T-helper 2 cell (primary cell): ENCODE measurements at places on chromosomes 16 and 17.

- DNase-seq = no peak
Observed at GRCh38 chr17:33202021-33202420, 91.1 kb downstream of the ASIC2 start.

- no peak for DNase-seq
Observed at GRCh38 chr16:75916451-75916850, 190.2 kb upstream of the CPHXL start.

GRCh38 chr17:59107306-59107670 lies 608 bp upstream of the TRIM37 start:
- DNase-seq = no peak

- no peak for DNase-seq
Observed at GRCh38 chr17:77560381-77560780, 398.1 kb upstream of the TNRC6C start.

- no peak for DNase-seq
Observed at GRCh38 chr17:78957128-78957527, 22.6 kb downstream of the LGALS3BP start.

DNA sequence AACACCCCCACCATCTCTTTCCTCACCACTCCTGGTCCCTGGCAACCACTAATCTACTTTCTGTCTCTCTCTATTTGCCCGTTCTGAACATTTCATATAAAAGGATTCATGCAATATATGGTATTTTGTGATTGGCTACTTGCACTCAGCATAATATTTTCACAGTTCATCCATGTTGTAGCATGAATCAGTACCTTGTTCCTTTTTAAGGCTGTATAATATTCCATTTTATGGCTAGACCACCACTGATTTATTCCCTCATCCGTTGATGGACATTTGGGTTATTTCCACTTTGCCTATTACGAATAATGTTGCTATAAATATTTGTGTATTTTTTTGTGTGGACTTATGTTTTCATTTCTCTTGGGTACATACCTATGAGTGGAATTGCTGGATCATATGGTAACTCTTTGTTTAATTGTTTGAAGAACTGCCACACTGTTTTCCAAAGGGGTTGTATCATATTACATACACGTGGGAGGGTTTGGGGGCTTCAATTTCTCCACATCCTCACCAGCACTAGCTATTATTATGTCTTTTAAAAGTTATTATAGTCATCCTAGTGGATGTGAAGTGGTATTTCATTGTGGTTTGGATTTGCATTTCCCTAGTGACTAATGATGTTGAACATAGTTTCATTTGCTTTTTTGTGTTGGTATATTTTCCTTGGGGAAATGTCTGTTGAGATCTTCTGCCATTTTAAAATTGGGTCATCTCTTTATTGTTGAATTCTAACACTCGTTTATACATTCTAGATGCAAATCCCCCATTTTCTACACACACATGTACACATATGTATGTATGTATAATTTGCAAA lies 26.3 kb downstream of the SEC14L5 start:
- no peak for DNase-seq

DNA sequence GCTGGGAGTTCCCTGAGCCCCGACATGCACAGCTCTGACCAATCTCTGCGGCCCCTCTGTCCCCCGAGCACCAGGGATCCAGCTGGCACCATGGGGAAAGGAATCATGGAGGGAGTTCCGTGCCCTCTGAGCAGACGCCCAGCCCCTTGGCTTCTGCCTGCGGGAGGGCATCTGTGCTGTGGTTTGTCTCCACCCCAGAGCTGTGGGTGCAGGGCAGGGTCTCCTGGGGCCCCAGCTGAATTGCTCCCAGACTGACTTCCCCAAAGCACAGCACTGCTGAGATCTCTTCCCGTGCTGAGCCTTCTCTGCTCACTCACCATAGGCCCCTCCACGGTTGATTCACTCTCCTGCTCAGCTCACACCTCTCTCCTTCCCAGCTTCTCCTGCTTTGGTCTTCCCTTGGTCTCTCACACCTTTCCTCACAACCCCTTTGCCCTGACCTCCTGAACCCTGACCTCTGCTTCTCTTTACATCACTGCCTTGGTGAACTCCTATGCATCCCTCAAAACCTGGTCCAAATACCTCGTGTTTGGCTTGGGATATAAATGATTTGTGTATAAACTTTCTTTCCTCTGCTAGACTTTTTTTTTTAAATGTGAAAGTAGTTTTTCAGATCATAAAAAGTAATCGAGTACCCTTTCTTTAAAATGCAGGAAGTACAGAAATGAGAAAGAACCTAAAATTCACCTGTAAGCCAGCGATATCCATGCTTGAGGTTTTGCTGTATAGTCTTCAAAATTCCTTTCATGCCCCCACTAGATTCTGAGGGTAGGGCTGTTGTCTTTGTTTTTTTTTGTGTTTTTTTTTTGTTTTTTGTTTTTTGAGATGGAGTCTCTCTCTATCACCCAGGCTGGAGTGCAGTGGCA lies 265.3 kb downstream of the SEC14L1 start:
- DNase-seq = no peak

DNA sequence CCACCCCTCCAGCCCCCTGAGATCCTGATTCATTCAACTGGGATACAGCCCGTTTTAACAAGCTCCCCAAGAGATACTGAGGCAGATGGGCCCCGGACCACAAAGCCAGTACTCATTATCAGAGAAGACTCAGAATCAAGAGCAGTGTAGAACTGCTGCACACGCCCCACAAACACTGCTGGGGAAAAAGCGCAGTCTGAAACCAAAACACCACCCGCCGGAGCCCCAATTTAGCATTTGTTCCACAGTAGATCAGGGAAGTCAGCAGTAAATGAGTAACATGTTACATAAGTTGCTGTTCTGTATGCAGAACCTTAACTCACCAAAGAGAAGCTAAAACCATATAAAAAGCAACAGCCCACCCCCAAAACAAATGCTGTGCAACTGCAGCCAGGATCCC lies 123.6 kb downstream of the CDYL2 start:
- no peak for DNase-seq

- DNase-seq = no peak
Observed at GRCh38 chr16:23432176-23433128, 20.5 kb downstream of the COG7 start.

GRCh38 chr16:48525201-48526057 lies 84.6 kb downstream of the N4BP1 start:
- no peak for DNase-seq

DNA sequence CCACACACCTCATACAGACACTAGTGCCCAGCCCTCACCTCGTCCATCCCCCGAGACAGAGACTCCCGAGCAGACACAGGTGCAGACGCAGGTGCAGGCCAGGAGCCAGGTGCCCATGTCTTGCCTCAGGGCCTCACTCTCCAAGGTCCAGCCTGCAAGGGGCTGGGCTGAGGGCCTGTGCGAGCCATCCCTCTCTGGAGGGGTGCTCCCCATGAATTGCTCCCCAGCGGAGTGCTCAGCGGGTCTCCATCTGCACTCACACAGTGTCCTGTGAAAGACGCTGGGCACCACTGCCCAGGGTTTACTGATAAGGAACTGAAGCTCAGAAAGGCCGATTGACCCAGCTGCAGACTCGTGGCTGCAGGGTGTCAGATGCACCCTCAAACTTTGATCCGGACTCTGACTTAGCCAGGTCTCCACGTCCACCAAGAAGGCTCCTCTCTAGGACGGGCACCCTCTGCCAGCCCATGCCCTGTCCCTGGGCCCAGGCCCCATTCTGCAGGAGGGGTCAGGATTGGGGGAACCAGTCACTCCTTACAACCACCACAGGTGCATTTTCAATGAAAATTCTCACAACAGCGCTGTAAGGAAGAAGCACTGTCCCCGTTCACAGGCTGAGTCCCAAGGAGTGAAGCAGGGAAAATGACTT lies 16.9 kb downstream of the POLR3K start:
- no peak for DNase-seq

GRCh38 chr17:69523244-69523861 lies 108.9 kb downstream of the MAP2K6 start:
- DNase-seq = no peak

DNA sequence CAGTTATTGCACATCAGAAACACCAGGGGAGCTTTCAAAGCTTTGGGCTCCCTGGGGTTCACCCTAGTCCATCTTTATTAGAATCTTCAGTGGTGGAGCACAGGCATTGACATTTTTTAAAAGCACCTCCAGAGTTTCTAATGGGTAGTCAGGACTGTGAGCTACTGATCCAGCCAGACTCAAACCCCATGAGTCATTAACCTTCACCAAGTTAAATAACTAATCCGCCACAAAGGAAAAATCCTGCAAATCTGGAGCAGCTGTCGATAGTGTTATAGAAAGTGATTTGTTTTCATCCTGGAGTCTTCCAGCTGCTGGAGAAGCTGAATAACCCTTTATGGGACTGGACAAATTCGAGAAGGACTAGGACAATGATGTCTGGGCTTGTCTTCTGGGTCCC lies 93.2 kb upstream of the PIRT start:
- no peak for DNase-seq

DNA sequence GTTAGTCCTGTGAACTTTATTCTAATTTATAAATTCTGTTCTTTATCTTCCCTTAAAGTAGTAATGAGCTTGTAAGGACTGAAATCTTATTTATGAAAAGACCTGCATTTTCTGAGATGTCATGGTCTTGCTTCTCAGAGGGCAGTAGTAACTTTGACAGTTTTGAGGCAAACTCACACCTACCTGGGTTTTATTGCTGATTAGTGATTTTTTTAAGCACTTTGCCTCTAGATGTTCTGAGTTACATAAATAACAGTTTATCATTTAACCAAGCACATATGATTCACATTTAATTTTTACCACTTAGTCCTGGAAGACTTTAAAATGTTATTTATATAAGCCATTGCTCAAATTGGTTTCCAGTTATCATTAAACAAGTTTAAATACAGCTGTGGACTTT lies 10.7 kb downstream of the DUSP14 start:
- DNase-seq = no peak

GRCh38 chr17:42686520-42687128 lies 4.3 kb downstream of the CNTNAP1 start:
- DNase-seq = no peak

GRCh38 chr17:80957461-80957941 lies 34.1 kb upstream of the CHMP6 start:
- DNase-seq = no peak

- DNase-seq = no peak
Observed at GRCh38 chr17:63549289-63549945, 860 bp upstream of the DCAF7 start.

DNA sequence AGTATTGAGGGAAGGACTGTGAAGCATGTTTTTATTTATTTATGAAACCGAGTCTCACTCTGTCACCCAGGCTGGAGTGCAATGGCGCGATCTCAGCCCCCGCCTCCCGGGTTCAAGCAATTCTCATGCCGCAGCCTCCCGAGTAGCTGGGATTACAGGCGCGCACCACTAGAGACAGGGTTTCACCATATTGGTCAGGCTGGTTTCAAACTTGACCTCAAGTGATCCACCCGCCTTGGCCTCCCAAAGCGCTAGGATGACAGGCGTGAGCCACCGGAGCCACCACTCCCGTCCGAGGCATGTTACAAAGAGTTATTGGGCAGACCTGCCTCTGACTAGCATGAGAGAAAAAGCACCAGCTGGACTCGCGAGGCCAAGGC lies 3.1 kb downstream of the MRPL12 start:
- DNase-seq = no peak

GRCh38 chr17:67377488-67378453 lies 690 bp downstream of the PITPNC1 start:
- DNase-seq = peak; percentile 57

- no peak for DNase-seq
Observed at GRCh38 chr16:67149276-67150046, 1.3 kb downstream of the B3GNT9 start.

DNA sequence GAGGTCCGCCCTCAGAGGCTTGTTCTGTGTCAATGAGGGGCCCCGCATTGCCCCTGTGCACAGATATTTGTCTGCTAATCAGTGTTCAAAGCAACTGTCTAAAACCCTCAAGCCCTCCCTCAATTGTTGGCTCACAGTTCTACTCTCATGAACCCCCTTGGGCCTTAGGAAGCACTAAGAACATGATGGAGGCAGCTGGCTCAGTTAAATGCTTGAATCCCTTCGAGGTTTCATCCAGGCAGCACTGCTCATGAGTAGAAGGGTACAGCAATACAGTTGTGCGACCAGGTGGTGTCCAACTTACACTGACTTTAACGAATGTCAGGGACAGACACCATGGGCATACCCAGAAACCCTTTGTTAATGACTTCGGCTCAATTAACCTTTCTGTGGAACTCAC lies 89.2 kb upstream of the WSCD1 start:
- no peak for DNase-seq

DNA sequence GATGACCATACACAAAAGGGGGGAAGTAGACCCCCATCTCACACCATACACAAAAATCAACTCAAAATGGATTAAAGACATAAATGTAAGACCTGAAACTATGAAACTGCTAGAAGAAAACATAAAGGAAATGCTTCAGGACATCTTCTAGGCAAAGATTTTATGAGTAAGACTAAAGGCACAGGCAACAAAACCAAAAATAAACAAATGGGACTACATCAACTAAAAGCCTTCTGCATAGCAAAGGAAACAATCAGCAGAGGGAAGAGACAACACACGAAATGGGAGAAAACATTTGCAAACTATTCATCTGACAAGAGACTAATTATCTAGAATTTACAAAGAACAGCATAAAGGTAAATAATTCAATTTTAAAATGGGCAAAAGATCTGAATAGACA lies 152.1 kb downstream of the AXIN2 start:
- DNase-seq = no peak

DNA sequence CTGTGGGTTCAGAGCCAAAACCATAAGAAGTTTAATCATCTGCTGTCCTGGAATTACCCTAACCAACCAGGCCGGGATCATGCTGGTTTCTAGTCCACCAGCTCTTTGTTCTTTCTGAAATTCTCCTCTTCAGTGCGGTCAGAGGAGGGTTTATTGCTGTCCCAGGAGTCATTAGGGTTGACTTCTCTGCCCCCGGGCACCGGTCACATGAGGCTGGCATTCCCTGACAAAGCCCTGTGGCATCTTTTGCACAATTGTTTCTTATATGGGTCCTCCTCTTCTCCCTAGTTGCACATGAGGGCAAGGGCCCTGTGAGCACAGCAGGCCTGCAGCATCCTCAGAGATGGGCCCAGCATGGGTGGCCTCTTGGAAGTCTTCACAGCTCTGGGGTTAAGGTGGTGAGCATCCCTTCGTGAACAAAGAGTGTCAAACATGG lies 243.9 kb downstream of the IRF8 start:
- DNase-seq = no peak
